ENCODE measurements at places on chromosomes 3 and 15.
A peak's percentile ranks its signal among the peaks of the same experiment; 100 is the strongest.

DNA sequence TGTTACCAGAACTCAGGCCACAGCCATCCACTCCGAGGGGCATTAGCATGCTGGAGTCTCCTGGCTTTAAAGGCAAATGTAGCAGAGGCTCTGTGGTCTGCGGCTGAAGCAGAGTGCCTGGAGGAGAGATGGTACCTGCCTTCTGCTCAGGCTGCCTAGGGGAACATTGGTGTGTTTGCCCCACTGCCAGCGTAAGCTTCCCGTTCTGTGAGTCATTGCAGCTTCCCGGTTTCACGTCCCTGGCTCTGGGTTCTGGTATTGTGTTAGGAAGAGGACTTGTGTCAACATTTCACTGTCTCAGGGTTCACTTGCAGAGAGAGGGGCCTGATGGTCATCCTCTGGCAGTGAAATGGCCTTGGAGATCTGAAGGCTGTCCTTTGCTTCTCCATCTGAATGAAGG is 1.8 kb downstream of the GASK1A start:
- DNase-seq, result no peak

DNA sequence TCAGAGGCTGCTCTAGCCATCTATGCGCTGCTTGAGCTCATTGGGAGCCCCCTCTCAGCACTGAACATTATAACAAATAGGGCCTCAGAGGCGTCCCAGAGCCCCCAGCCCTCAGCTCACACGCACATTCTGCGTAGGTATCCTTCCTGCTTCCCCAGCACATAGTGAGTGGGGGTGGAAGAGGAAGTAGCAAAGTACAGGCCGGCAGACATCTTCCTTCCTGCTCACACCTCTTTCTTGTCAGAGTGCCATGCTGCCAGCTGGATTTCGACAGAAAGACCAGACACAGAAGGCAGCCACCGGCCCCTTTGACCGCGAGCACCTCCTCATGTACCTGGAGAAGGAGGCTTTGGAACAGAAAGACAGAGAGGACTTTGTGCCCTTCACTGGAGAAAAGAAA is 16.6 kb downstream of the TMOD2 start:
- no peak for DNase-seq

- DNase-seq, result no peak
Observed at GRCh38 chr15:92582206-92582605, 73.4 kb downstream of the FAM174B start.

GRCh38 chr15:78034495-78035191 is 42.9 kb downstream of the TBC1D2B start:
- DNase-seq, result peak; percentile 74
